Gastroesophageal sphincter (tissue), 4 donors: ENCODE measurements at places on chromosomes 2 and 18.
A peak's percentile ranks its signal among the peaks of the same experiment; 100 is the strongest.

DNA sequence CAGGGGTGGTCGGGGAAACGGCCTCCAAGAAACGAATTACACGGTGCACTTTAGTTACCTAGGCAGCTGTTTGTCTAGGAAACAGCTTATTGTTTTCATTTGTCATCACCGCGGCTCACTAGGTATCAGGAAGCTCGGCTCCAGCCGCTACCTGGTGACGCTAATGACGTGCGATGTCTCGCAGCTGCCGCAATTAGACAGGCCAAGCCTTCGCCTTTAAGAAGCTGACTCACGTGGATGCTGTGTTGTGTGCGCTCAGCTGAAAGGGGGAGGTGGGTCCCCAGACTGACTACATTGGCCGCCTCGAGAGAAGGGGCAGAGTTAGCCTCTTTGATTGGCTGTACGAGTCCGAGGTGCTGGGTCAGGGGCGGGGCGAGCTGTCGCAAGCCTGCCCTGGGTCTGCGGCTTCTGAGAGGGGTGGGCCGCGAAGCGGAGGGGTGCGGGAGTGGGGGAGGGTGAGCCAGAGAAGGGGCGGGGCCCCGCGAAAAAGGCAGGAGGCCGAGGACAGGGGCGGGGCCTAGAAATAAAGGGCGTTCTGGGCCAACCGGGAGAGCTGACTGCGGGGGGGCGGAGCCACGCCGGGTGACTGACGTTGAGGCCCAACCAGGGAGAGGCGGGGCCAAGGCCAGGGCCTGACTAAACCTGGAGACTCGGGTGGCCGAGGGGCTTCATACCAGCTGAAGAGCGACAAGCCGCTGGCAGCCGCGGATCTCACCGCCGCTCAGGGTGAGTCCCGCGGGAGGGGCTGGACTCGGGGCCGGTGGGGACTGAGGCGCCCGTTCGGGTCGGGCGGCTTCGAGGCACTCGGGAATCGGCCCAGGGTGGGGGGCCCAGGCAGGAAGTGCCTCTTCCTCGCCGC is at the start of gene YPEL5:
TSS of gene YPEL5 (plus strand) at position 671 of the 859 bp plus-strand sequence. CDS start 9,645 bp downstream, outside the sequence.
- ATAC-seq: peak; percentile 97

GRCh38 chr2:212109792-212110680 is 428.6 kb downstream of the ERBB4 start:
- no peak for ATAC-seq

DNA sequence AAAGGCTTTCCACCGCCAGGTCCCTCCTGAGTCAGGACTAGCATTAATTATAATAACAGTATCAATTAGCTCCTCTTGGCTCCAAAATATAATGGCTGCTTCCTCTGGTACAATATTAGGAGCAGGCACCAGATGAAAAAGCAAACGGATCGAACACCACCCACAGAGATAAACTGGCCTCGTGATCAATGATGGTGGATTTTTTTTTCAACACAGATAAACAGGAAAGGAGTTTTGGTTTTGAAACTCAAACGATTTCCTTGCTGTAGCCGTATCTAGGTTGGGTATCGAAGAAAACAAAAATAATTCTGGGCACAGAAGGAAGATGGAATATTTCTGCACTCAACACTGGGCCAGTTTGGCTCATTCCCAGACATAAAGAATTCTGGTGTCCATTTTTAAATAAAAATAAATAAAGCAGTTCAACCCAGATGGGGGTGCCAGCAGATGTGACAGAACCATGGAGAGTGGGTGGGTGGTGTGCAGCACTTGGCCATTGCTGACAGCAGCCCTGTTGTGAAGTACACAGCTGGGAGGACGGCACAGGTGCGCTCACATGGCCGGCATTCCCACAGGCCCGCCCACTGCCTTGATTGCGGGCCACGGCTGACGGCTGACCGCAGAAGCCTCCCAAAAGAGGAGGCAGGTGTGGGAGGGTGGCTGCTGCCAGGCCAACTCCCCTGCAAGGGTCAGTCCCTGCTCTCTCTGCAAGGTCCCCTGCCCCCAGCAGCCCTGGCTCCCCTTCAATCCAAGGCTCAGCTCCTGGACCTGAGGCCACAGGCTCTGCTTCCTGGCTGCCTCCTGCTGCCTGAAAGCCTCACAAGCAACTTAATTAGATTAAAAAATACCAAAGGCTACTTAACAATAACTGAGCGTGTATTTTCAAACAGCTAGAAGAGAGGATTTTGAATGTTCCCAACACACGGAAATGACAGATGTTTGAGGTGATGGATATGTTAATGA is 351.9 kb upstream of the ID2 start:
- ATAC-seq: no peak

GRCh38 chr18:25074925-25075324 is 277.0 kb downstream of the ZNF521 start:
- ATAC-seq: no peak

- ATAC-seq: no peak
Measured at GRCh38 chr2:170255971-170256370, 78.0 kb downstream of the MYO3B start.
